ENCODE measurements at places on chromosomes 4 and X.

DNA sequence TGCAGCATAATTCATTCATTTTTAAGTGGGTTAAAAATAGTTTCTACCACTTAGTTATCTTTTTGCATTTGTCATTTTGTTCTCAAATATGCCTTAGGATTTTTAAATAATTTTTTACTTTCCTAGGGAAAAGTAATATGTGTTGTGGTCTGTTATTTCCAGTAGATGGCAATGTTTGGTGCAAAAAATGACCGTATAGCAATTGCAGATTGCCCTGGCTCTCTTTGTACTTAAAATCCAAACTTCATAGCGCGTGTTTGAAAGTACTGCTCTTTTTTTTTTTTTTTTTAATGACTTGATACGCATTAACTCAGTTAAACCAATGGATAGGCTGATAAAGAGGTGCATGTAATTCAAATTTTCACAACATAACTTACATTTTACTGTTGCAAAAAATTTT is 74.4 kb upstream of the RBMX start:
- DNase-seq: no peak

DNA sequence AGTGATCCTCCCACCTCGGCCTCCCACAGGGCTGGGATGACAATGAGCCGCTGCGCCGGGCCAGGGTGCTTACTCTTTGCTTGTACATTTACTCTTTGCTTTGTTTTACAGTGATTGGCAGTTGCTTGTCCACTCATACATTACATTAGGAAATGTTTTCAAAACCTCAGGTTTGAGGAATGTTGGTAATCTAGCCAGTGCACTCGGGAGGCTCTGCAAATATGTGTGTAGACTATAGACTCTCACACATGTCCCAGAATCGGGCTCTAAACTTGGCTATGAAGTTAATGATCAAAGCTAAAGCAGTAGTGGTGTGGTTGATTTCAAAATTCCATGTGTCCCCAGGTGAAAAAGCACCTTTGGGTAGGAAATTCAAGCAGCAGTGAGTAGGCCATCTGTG is 20.5 kb downstream of the TRMT44 start:
- DNase-seq: no peak

DNA sequence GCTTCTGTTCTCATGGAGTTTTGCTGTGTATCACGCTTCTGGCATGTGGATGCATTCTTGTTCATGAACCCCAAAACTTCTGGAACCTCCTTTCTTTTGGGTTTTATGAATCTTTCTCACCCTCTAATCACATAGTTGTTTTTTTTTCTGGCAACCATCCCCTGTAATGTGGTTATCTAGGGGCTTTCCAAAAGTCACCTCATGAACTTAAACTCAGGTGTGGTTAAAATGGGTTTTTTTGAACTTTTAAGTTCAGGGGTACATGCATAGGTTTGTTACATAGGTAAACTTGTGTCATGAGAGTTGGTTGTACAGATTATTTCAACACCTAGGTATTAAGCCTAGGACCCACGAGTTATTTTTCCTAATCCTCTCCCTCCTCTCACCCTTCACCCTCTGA is 1099.4 kb upstream of the SLIT2 start:
- DNase-seq: no peak

- no peak for DNase-seq
These were observed at the start of gene MAGED2 for GRCh38 chrX:54807524-54808108. MAGED2 (plus strand) TSS chrX:54807745; CDS start chrX:54809332, 1,587 bp downstream.

DNA sequence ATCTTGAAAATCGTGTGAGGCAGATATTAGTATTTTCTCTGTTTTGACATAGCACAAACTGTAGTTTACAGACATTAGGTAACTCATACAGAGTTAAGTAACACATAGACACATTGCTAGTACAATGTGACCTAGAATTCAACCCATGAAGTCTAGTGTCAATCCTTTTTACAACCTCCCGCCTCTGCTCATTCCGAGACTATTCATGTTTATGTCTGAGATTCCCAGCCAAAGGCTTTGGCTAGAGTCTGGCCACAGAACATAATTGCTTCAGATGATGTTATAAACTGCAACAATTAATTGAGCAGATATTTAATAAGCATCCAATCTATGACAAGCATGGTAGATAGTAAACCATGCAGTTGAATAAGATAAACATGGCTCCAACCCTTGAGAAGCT is 841.0 kb downstream of the STIM2 start:
- DNase-seq: no peak

- no peak for DNase-seq
These were observed 25.0 kb upstream of the CWH43 start for GRCh38 chr4:48960988-48961635.

GRCh38 chr4:76381986-76382385 is 39.0 kb downstream of the CCDC158 start:
- DNase-seq: no peak

GRCh38 chrX:130080791-130081367 is 29.4 kb downstream of the ELF4 start:
- no peak for DNase-seq

- DNase-seq: no peak
These were observed 96.2 kb upstream of the GPRIN3 start for GRCh38 chr4:89403826-89404225.

DNA sequence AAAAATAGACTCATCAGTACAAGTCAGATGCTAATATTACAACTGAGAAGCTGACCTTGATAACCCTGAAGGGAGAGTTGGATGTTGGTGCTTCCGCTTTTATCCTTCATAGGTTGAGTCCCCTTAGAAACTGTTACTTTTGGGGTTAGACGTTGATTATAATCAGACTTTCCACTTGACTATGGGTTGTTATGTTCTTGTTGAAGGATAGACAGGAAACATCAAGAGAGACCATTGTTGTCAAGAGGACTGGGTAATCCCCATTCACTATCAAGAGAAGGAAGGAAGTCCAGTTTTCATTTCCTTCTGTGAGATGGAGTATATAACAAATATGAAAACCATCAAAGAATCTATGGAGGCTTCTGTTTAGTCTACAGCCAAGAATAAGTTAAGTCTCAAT is 229.9 kb upstream of the AFF2 start:
- DNase-seq: no peak

- DNase-seq: no peak
These were observed 15.1 kb upstream of the TNIP2 start for GRCh38 chr4:2771264-2771663.

DNA sequence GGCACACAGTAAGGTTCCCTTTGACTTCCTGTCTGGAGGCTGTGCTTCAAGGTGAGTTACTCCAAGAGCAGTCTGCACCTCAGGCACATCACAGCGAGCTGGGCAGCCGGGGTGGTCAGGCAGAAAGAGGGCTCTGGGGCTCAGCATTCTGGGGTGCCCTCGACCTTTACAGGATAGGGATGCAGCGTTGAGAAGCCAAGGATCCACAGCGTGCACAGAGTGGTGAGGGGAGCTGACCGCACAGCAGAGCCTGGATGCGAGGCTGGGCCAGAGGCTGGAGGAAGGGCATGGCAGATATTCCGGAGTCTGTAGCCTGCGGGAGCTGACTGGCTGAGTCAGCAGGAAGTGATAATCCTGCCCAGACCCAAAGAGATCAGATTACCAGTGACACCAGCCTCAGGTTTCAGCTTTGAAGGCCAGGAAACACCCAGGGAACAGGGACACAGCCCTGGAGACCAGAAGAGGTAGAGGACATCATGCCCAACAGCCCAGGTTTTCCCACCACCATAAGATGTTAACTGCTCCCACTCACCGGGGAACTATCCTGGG is 38.4 kb upstream of the PDLIM3 start:
- no peak for DNase-seq

DNA sequence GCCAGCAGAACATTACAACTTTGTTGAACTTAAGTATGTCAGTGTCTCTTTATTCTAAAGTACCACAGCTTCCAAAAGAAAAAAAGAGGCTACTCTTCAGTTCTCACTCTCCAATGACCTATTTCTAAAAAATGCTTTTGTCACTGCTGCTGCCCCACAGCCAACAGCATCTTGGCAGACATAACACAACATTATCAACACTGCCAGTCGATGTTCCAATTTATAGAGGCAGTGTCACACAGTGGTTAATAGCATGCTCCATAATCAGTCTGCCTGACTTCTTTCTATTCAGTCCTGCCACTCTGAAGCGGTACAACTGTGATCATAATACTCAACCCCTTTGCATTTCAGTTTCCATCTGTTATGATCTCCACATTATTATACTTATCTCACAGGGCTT is 69.2 kb downstream of the PLS3 start:
- no peak for DNase-seq

DNA sequence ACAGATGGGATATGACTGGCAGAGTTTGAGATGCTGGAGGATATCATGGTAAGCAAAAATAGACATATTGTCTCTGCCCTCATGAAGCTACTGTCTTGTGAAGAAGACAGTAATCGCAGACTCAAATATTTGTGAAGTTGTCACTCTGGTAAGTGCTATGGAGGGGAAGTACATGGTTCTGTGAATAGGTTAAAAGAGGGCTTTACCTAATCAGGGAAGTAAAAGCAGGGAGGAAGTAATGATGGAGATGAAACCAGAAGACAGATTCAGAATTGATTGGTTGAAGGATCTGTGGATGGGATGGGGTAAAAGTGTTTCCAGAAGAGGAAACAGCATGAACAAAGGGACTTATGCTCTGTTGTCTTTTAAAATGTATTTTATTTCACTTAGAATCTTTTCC is 19.3 kb upstream of the MAGED1 start:
- no peak for DNase-seq

- DNase-seq: no peak
These were observed 112.5 kb downstream of the SCLT1 start for GRCh38 chr4:128980816-128981326.

GRCh38 chr4:40258627-40259026 is 61.8 kb downstream of the RHOH start:
- no peak for DNase-seq

GRCh38 chr4:72553540-72554337 is 15.3 kb downstream of the ADAMTS3 start:
- no peak for DNase-seq

DNA sequence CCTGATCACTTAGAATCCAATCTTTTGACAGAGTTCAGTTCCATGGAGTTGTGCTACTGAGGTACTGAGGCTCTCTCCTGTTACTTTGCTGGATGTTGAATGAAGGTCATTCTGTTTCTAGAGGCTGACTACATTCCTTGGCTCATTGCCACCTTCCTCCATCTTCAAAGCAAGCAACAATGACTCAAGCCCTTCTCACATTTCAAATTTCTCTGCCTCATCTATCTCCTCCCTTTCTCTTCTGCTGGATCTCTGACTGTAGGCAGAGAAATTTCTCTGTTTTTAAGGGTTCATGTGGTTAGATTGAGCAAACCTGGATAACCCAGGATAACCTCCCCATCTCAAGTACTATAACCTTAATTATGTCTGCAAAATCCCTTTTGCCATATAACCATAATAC is 775.4 kb downstream of the STPG2 start:
- DNase-seq: no peak

DNA sequence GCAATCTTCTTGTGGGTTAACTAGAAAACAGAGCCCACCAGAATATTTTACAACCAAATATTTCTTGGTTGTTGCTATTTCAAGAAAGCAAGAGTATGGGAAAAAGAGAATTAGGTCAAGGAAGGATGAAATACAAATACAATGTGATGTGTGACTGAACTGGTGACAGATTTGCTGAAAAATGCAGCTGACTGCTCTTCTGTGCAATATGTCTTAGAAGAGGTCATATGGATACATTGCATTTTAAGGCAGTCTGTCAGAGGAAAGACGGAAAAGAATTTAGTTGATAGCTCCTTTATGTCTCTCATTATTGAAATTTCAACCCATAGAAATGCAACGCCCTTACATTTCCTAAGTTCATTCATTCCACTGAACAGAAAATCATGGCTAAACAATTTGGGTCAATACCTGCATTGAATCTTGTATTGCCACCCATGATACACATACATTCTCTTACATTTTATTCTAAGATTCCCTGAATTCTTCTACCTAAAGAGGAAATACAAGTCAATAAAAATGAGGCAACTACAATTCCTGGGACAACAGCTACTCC is 423.1 kb downstream of the ADAM29 start:
- DNase-seq: no peak

Data from stimulated activated CD8-positive, alpha-beta memory T cell treated with anti-CD3 and anti-CD28 coated beads, Interleukin-2, amount 100 ng/mL, for 48 hours (primary cell).